NCI-H2171 treated with DMSO at 0.1 percent for 48 hours (cell line): ENCODE measurements at places on chromosomes 5 and 9.

- no peak for DNase-seq
Observed at GRCh38 chr9:122812736-122813135, 12.8 kb downstream of the OR1K1 start.

DNA sequence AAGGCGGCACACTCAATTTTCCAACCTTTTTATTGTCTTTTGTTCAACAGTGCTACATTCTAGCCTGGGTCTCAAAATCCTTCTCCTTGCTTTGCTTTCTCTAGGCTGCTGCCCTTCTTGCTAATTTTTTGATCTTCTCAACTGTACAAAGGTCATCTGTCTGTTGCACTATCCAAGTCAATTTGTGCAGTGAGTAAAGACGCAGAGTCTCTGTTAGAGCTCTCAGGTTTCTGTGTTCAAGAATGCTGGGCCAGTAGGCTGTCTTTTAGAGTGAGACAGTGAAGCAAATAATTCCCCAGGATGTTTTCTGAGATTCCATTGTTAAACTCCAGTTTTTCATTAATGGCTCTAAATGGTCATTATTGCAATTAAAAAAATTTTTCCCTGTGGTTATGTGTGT lies 255.7 kb upstream of the ACTBL2 start:
- no peak for DNase-seq

DNA sequence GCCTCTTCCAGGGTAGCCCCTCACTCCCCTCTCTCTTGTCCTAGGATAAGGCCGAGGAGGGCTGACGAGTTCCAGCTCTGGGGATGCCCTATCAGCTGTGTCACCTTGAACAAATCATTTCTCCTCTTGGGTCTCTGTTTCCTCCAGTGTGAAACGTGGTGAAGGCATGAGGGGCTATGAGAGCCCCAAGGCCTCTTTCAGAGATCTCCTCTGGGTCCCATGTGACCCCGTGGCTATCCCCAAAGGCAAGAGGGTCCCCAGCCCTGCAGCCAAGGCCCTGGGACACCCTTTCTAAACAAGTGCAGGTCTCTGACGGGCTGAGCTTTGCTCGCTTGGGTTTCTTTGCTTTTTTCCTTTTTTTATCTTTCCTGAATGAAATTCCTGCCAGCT lies 25.5 kb upstream of the SPTLC1 start:
- no peak for DNase-seq

GRCh38 chr9:112503170-112503569 lies 16.5 kb downstream of the KIAA1958 start:
- DNase-seq: no peak

DNA sequence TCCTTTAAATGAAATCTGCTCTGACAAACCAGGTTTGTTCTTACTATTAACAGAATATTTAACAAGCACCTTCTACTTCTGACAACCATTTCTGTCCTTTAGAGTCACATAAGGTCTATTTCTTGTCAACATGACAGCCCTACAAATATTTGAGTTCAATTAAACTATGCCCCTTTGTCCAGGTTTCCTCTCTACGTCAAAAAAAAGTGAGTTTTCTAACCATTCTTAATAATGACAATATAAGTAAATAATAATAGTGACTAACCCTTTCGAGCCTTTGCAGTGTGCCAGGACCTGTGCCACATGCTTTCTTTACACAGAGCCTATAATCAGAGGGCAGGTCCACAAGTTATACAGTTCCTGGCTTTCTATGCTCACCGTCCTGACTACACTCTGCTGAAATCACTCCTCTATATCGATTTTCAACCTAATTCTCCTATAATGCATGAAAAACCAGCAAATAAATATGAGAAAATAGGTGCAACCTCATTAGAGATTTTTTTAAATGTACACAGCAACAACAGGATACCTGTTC lies 115.0 kb downstream of the CDK5RAP2 start:
- DNase-seq: no peak

DNA sequence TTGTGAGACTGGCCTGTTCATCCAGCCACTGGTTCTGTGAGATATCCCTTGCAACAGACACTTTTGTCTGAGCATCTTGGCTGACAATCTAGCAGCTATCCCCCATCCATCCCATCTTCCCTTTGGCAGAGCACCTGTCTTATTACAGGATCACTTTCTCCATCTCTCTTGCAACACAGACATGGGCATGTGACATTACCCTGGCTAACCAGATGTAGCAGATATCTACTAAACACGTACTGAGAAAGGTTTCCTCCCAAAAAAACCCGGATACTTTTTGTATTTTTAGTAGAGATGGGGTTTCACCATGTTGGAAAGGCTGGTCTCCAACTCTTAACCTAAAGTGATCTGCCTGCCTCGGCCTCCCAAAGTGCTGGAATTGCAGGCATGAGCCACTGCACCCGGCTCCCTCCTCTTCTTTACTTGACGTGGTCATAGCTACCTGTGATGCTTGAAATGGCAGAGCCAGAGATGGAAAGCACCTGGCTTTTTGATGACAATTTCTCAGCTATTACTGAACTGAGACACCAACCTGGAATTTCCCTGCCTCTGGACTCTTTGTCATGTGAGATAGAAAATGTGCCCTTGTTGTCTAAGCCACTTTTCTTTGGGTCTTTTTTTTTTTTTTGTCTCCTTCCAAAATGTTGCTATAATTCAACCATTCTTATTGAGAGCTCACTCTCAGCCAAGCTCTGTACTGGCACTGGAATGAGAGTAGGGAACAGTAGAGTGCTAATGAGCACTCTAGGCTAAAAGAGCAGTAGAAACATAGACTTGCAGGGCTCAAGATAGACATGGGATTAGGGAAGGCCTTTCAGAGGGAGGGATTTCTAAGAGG lies 32.6 kb downstream of the FNBP1 start:
- no peak for DNase-seq

- no peak for DNase-seq
Observed at GRCh38 chr5:176812269-176813259, 2.2 kb downstream of the UNC5A start.

- DNase-seq: no peak
Observed at GRCh38 chr5:53330491-53330890, 149.9 kb upstream of the FST start.

GRCh38 chr9:94920420-94921091 lies 194.1 kb downstream of the AOPEP start:
- DNase-seq: no peak

DNA sequence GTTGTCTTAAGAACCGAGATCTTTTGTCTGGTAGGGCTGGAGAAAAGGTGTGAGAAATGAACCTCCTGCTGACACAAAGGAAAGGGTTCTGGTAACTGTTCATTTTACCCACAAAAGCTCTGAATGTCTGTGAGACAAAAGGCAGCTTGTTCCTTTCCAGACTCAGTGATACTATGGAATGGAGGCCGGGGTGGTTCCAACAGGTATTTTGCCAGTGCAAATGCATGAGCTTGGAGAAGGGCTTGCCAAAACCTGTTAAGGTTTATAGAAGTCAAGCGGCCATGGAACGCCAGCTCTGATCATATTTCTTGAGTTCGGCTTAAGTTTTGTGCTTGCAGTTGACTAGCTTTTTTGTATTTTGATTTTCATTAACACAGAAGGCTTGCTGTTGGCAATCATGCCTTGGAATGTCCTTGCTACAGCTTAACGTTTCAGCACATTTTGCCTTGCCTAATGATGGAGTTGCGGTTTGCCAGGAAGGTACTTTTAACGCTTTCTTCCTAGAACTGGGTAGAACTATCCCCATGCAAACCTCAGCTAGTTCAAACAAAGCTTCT lies 328.6 kb downstream of the PIK3R1 start:
- no peak for DNase-seq

DNA sequence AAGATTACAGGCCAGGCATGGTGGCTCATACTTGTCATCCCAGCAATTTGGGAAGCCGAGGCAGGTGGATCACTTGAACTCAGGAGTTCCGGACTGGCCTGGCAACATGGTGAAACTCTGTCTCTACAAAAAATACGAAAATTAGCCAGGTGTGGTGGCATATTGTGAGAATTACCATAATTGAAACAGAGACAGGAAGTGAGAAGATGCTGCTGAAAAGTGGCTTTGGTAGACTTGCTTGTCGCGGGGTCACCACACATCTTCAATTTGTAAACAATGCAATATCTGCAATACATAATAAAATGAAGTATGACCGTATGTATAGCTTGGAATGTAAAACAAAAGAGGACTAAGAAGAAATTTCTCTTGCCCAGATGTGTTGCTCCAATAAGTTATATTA lies 490.5 kb downstream of the GABRG2 start:
- no peak for DNase-seq

- no peak for DNase-seq
Observed at GRCh38 chr9:105510024-105510423, 47.9 kb upstream of the FKTN start.

DNA sequence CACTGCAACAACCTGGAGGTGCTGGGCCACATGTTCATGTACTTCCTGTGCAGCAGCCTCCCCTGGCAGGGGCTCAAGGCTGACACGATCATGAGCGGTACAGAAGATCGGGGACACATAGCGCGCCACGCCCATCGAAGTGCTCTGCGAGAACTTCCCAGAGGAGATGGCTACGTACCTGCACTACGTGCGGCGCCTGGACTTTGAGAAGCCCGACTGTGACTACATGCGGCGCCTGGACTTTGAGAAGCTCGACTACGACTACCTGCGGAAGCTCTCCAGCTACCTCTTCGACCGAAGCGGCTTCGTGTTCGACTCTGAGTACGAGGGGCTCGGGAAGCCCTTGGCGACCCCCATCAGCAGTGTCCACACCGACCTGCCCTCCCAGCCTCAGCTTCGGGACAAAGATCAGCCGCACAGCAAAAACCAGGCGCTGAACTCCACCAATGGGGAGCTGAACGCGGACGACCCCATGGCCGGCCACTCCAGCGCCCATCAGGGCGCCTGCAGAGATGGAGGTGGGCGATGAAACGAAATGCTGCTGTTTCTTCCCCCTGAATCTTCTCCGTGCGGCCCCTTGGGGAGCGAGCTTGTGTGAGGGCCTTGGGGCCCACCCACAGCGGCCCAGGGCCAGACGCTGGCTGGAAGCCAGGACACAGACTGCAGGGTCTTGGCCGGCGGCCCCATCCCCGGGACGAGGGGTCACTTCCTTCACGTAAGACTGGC lies 56.5 kb downstream of the JAK2 start:
- no peak for DNase-seq

- no peak for DNase-seq
Observed at GRCh38 chr5:8839361-8840055, 706.4 kb downstream of the SEMA5A start.

DNA sequence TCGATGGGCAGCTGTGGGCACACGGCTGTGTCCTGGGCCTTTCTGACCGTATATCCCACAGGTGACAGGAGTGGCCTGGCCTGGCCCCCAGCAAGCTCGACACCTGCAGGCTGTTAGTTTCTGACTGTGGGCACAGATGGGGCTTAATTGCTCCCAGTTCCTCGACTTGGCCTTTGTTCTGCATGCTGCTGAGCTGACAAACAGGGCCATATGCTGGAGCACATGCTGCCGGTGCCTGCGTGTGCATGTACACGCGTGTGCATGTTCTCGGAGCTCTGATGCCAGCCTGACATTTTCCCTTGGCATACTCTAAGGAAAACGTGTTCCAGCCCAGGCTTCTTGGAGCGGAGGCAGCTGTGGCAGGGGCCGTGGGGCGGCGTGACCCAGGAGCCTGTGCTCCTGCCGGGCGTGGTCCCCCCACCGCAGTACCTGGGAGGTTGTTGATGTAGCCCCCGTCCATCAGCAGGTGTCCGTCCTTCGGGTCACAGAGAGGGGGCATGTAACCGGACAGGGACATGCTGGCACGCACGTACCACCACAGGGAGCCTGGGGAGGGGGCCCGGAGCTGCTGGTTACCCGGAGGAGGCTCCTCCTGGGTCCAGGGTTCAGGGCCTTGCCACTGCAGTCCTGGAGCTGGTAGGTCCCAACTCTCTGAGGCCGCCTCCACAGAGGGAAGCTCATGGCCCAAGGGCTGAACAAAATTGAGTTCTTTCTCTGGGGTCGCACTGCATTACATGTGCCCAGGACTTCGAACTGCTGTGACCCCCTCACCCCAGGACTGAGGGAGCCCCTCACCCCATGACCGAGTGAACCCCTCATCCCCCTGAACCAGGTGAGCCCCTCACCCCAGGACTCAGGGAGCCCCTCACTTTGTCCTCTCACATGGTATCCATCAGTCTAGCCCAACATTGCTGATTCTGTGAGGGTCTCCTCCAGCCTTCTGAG lies 4.1 kb upstream of the NSMF start:
- DNase-seq: peak; percentile 88

- no peak for DNase-seq
Observed at GRCh38 chr5:1094670-1095190, 17.1 kb downstream of the SLC12A7 start.

- no peak for DNase-seq
Observed at GRCh38 chr5:34450338-34450737, 205.8 kb upstream of the RAI14 start.

DNA sequence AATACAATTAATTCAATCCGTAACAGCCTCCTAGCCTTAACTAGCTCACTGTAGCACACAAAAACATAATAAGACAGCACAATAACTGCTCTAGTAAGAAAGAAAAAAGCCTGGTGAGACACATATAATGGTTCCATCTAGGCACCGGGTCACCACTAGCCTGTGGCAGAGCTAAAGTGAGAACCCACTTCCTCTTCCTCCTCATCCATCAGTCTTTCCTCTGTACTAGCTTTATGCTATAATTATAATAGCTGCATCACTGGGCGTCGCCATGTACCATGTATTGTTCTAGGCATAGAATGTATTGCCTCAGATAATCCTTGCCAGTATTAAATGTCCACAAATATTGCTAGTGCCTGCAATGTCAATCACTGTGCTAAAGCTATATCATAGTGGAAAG lies 23.1 kb downstream of the ADRB2 start:
- no peak for DNase-seq

- DNase-seq: no peak
Observed at GRCh38 chr5:38257308-38258041, 884 bp upstream of the EGFLAM start.

DNA sequence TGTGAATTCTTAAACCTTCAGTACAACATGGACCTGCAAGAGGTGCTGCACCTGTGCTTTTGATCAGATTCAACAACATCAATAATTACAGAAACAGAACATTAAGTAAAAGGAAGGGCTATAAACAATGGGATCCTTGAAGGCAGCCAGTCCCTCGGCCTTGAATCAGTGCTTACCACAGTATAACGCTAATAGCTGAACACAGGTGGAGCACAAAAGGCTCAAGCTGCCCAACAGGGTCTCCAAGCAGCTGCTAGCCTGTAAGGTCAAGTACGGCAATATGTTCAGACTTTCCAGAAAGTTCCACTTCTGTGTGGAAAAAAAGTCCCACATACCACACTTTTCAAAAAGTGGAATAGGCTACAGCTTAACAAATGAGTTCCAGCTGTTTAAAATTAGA lies 61.9 kb upstream of the ITGA1 start:
- DNase-seq: no peak

GRCh38 chr5:132354381-132355139 lies 14.9 kb upstream of the SLC22A5 start:
- DNase-seq: no peak

- DNase-seq: peak; percentile 11
Observed at GRCh38 chr5:88555674-88556073, 287.0 kb upstream of the TMEM161B start.

GRCh38 chr5:80277191-80277590 lies 21.3 kb upstream of the SERINC5 start:
- DNase-seq: no peak

GRCh38 chr5:109411149-109411514 lies 1.4 kb upstream of the PJA2 start:
- no peak for DNase-seq
